ENCODE measurements at places on chromosomes 1 and 21.

DNA sequence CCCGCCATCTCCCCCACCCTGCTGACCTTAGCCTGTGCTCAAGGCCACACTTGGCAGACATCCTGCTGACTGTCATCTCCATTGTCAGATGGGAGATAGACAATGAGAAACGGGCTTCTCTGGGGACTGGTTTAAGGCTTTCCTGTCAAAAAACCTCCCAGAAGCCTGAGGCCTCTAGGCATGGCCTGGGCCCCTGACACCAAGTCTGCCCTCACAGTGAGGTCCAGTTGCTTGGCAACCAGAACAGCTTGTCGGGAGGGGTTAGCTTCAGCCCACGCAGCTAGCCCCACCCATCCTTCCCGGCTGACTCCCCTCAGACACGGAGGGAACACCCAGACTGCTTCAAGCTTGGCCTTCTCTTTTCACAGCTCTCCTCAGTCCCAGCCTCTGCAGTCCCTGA lies 11.0 kb downstream of the PLEKHA6 start:
- DNase-seq: peak; percentile 60

GRCh38 chr1:48405400-48405799 lies 66.6 kb downstream of the SPATA6 start:
- DNase-seq: no peak

DNA sequence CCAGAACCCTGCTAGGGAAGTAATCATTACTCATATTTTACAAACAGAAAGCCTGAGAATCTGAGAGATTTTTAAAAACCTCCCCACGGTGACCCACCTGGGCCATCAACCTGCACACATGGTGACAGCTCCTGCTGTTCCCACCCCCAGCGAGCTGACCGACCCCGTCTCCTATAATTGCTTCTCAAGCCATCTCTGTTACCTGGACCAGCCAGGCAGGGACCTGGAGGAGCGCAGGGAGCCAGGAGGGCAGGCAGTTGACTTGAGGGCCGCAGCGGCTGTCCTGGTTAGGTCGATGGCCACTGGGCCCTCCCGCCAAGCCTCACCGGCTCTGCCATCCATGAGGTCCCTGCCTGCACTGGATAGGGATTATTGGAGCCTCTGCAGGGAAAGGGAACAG lies 7.7 kb downstream of the TFF2 start:
- no peak for DNase-seq

GRCh38 chr21:41747943-41748738 lies 18.7 kb downstream of the RIPK4 start:
- DNase-seq: no peak

GRCh38 chr1:36675106-36675505 lies 192.4 kb upstream of the CSF3R start:
- DNase-seq: no peak

DNA sequence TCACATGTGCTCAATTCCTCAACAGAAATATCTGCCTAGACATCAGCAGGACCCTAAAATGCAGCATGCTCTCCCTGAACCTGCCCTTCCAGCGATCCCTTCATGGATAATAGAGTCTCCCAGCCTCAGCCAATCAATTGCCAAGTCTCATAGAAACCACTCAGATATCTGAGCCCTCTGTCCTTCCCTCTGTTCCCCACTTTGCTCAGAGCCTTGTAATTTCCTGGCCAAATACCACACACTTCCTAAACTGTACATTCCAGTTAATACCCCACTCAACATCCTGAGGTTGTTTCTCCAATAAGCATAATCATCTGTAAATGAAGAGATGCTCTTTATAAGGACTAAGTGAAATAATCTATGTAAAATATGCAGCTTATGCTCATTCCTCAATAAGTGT lies 59.3 kb upstream of the PTGFRN start:
- no peak for DNase-seq

GRCh38 chr1:91783423-91784170 lies 102.4 kb downstream of the TGFBR3 start:
- no peak for DNase-seq

GRCh38 chr1:209657140-209657879 lies 5.1 kb upstream of the LAMB3 start:
- DNase-seq: no peak

DNA sequence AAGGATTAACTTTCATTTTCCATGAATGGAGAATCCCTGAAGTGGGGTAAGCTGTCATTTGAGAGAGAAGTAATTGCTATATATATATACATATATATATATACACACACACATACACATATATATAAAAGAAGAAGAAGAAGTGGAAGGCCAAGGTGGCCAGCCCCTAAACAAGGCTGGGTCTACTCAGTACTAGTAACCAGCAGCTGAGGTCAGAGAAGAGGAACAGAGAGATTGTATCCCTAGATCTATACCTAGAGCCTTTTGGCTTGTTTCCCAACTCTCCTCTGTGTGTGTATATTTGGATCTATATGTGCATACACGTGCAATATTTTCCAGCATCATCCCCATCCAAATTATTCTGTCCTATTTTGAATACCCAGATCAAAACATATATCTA lies 5.2 kb downstream of the TNFSF4 start:
- DNase-seq: no peak

GRCh38 chr21:31830701-31831100 lies 42.1 kb upstream of the HUNK start:
- DNase-seq: no peak

GRCh38 chr1:169495916-169496315 lies 10.2 kb upstream of the SLC19A2 start:
- no peak for DNase-seq

GRCh38 chr1:7970246-7970645 lies 8.7 kb downstream of the PARK7 start:
- no peak for DNase-seq

GRCh38 chr1:158169105-158169504 lies 11.6 kb upstream of the CD1D start:
- no peak for DNase-seq

GRCh38 chr1:203465948-203466347 lies 9.7 kb upstream of the PRELP start:
- DNase-seq: peak; percentile 56

DNA sequence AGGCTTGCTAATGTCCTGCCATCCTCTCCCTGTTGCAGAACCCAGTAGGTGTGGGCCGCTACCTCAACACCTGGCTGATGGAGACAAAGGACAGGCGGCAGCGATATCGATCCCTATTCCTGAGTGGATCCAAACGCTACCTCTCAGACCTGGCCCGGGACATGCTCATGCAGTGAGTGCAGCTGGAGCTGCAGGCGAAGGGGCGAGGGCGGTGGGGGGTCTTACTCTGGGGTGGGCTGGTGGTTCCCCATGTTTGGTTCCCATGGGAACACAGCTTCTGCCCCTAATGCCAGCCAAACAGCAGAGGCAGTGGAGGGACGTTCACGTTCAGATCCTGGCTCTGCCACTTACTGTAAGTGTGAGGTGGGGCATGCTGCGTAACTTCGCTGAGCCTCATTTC lies 15.8 kb upstream of the TTC22 start:
- DNase-seq: no peak

- no peak for DNase-seq
Observed at GRCh38 chr1:64540265-64540791, 70.4 kb downstream of the CACHD1 start.

- peak; percentile 11 for DNase-seq
Observed at GRCh38 chr1:97630281-97630680, 290.6 kb downstream of the DPYD start.

- no peak for DNase-seq
Observed at GRCh38 chr21:26804895-26805609, 40.2 kb downstream of the ADAMTS1 start.

DNA sequence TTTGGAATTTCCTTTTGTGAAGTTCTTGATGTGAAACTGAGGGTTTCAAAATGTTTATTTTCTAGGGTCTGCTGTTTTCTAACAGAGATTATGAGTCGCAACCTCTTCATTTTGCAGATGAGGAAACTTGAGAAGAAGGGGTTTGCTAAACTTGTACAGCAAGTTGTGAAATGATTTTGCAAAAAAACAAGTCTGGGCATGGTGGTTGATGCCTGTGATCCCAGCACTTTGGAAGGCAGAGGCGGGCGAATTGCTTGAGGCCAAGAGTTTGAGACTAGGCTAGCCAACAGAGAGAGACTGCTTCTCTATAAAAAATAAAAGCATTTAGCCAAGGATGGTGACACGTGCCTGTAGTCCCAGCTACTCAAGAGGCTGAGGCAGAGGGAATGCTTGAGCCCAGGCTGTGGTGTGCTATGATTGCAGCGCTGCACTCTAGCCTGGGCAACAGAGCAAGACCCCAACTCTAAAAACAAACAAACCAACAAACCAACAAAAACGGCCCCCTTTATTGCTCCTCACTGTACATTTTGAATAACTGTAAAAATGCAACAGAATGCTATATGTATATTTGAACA lies 9.9 kb downstream of the TRIM67 start:
- no peak for DNase-seq

DNA sequence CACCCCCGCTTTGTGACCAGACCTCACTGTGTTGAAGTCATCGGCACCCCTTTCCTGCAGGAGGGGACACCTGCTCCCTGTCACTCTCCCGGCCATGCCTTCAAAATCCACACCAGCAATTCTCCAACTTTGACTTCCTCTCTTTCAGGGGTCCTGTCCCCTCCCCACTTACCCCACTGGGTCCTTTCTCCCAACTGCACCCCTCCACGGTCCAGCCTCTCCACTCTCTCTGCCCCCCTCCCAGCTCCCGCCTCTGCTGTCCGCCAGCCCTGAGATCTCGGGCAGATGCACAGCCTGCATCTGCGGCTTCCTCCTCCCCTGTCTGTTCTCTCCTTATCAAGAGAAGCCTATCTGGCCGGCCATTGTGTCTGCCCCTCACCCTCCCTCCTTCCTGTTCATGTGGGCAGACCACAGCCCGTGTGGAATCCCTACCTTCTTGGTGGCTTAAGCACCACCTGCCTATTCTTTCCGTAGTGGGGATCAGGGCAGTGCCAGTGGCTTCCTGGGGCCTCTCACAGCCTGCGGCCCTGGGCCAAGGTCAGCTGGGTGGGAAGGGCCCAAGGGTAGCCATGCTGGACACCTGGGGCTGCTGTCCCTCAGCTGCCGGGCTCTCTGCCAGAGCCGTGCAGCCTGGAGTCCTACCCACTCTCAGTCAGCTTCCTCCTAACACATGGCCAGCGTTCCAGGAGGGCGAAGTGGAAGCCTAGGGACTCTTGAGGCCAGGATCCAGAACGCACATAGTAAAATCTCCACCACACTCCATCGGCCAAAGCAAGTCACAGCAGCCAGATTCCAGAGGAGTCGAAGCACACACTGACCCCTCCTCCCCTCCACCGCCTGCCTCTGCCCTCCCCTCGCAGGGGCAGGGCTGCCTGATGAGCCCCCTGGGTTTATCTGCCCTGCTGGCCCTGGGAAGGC lies 5.1 kb upstream of the HES4 start:
- peak; percentile 75 for DNase-seq

DNA sequence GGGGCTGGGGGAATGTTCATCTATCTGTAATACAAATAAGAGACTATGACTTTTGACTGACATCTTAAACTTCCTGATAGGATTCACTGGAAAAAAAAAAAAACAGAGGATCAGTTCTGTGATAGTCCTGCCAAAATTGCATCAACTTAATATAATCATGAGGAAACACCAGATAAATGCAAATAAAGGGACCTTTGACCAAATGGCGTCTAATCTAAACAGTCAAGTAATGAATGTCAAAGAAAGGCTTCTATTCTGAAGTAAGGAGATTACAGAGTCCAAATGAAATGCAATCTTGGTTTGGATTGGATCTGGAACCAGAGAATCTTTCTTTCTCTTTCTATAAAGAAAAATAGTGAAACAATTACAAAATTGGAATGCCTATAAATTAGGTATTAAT lies 513.4 kb downstream of the KCNT2 start:
- DNase-seq: no peak

- no peak for DNase-seq
Observed at GRCh38 chr1:208080396-208081286, 163.5 kb downstream of the PLXNA2 start.

DNA sequence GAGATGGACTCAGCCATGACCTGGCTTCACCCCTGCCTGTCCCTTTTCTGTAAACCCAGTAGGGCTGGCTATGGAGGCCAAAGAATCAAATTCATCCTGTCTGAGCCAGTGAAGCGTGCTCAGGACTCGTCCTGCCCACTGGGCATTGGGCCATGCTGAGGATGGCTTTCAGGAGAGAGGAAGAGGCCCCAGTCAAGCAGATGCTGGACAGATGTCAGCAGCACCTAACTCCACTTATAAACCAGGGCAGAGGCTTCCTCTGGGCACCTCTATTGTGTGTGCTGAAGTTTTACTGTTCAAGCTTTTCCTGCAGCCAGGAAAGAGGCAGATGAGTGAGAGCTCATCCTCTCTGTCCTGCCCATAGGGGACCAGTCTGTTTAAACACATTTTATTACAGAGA lies 97.4 kb upstream of the GCLM start:
- DNase-seq: no peak

DNA sequence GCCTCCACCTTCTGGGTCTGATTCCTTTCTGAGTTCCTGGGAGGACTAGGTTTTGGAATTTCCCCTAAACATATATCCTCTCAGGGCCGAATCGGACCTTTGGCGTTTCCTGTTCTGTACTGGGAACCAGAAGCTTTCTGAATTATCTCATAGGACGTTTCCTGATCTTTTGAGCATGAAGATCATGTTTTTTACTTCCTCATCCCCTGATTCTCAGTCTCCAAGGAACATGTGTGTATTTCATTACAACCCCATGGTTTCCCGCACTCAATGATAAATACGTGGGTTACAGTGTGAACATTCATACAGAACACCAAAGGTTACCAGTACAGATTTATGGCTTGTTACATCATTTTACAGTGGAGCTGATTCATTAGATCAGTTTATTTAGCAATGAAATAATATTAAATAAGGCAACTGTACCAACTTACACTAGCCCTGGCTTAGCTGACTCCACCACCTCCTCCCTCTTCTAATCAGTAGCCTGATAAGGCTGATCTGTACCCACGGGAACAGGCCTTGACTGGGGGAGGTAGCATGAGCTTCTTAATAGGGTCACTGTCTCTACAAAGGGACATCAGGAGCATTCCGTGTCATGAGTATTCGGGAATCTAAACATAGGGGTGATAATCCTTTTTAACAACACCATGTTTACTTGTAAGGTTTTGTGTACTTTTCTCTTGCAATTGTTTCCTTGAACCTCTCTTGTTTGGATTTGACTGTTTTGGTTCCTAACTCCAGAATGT lies 57.8 kb upstream of the ERRFI1 start:
- DNase-seq: peak; percentile 16

DNA sequence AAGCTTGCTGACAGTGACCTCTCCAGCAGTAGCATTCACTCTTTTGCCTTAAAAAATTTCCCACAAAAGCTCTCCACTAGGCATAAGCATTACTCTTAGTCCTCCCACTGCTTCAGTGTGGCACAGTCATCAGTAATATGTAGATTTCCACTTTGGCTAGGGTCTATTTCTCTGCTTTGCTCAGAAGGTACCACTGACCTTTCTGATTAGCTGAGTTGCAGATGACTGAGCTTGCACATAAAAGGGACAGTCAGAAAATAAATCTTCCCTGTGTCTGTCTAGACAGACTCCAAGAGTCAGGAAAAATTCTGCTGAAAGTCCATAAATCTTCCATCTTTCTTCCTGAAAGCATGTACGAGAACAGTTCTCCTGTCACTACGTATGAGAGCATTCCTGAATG lies 56.6 kb upstream of the APP start:
- DNase-seq: no peak

GRCh38 chr1:19405761-19406487 lies 79.4 kb downstream of the CAPZB start:
- peak; percentile 91 for DNase-seq
